ENCODE measurements at places on chromosomes 13 and 19.

DNA sequence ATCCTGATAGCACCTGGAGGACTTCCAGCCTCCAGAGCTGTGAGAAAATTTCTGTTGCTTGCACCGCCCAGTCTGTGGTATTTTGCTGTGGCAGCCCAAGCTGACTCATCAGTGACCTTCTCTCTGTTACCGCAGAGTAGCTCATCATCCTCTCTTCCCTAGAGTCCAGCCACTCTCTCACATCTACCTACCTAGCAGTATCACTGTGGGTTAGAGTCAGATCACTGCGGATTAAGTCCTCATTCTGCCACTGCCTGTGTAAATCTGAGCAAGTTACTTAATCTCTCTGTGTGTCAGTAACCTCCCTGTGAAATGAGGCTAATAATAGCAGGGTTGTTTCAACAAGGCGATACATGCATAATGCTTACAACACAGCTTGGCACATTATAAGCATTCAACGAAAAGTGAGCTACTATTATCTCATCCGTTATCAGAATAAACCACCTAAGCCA lies 40.3 kb upstream of the USPL1 start:
- no peak for DNase-seq

- DNase-seq = no peak
Observed at GRCh38 chr13:112058519-112058873, 8.5 kb upstream of the SOX1 start.

- no peak for DNase-seq
Observed at GRCh38 chr13:112895521-112896465, 73.2 kb upstream of the MCF2L start.

DNA sequence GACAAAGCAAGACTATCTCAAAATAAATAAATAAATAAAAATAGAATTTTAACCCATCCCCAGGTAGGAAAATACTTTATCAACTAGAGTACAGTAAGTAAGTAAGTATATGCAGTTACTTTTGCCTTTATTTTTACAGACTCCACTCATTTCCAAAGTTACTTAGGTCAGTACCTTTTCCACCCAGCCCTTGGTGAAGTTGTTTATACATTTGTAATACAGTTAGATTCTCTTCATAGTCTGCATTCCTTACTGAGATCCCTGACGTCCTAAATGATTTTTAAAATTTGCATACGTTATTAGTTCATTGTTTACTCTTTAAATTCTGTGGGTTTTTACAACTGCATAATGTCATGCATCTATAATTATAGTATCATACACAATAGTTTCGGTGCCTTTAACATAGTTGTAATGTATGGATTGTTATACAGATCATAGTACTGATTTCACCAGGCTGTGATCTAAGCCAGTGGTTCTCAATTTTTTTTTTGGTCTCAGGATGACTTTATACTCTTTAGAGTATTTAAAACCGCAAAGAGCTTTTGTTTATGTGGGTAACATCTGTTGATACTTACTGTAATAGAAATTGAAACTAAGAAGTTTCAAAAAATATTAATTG lies 10.4 kb downstream of the SETDB2 start:
- DNase-seq = no peak

GRCh38 chr13:104318121-104318520 lies 1251.9 kb upstream of the SLC10A2 start:
- peak; percentile 13 for DNase-seq

DNA sequence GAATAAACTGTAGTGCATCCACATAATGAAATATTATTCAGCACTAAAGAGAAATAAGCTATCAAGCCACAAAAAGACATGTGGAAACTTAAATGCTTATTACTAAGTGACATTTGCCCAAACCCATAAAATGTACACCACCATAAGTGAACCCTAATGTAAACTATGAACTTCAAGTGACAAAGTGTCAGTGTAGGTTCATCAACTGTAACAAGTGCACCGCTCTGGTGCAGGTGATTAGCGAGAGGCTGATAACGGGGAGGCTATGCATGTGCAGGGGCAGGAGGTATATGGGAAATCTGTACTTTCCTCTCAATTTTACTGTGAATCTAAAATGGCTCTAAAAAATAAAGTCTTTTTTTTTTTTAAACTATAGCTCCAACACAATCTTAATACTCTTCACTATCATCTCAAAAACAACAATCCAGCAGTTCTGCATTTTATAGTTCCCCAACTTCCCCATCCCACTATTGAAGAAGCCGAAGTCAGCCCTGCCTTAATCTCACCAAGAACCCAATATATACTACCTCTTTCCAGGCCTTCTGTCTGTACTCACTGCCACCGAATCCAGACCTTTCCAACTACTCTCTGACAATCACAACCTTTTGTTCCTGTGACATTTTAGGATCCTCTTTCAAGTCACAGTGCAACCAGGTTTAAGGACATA lies 22.6 kb downstream of the ELF1 start:
- no peak for DNase-seq

GRCh38 chr19:30161021-30161655 lies 211.0 kb upstream of the ZNF536 start:
- no peak for DNase-seq

- no peak for DNase-seq
Observed at GRCh38 chr13:34637636-34638035, 304.4 kb upstream of the NBEA start.

DNA sequence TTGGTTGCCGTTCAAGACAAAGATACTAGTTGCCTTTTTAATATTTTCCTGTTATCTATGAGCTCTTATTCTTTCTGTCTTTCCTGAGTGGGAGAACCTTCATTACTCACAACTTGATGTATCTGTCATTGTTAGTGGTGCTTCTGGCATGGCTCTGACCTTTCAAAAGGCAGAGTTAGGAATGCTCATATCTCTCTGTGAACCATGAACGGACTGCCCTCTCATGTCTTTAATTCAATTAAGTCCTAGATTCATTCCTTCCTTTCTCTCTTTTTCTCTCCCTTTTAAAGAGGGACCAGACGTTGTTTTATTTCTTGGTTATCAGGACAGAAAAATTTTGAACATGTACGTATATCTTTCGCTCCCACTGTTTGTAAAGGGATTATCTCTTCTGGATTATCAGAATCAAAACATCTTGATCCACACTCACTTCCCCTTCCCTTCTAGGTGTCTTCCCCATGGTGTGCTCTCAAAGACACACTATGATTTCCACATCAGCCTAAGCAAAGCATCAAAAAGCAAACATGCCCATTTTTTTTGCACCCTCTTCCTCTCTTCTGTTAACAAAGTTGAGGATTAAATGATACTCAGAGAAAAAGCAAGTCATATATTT lies 90.3 kb downstream of the LRCH1 start:
- no peak for DNase-seq
